ENCODE measurements at places on chromosomes 16 and 17.
A peak's percentile ranks its signal among the peaks of the same experiment; 100 is the strongest.

GRCh38 chr17:31472137-31472536 lies 80.7 kb downstream of the RAB11FIP4 start:
- DNase-seq, result no peak

DNA sequence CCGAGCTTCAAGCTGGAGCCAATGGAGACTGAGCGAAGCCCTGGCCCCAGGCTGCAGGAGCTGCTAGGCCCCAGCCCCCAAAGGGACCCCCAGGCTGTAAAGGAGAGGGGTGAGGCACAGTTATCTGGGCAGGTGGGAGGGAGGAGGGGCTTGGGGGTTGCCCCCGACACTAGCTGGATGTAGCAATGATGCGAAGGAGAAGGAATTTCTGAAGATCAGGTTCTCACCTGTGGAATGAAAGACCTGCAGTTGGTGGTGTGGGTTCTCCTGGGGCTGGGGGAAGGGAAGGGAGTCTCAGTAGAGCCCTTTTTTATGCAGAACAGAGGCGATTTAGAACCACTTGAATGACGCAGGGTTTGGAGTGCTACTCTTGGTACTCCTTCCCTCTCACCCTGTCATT lies 1.8 kb downstream of the ZNF263 start:
- no peak for DNase-seq

GRCh38 chr16:77212741-77213541 lies 13.7 kb downstream of the SYCE1L start:
- peak; percentile 68 for DNase-seq

- DNase-seq, result no peak
Observed at GRCh38 chr17:65809366-65809765, 247.9 kb upstream of the AXIN2 start.

- no peak for DNase-seq
Observed at GRCh38 chr17:80805032-80805751, 186.4 kb upstream of the CHMP6 start.

DNA sequence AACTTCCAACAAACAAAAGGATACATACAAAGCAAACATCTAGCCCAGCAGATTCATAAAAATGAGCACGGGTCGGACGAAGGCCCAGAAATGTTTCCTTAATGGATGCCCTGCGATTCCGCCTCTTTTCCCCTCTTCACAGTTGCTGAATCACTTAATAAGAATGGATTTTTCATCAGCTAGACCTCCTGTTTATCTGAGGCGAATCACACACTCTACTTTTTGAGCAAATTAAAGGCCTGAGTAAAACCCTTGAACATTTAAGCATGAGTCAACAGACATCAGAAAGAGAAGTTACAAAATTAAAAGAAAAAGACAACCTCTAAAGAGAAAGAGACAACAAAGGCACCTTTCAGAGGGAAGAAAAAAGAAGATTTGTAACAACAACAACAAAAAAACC lies 44.7 kb downstream of the HS3ST3A1 start:
- DNase-seq, result peak; percentile 57

GRCh38 chr17:42284024-42284369 lies 4.3 kb upstream of the STAT5A start:
- DNase-seq, result no peak

DNA sequence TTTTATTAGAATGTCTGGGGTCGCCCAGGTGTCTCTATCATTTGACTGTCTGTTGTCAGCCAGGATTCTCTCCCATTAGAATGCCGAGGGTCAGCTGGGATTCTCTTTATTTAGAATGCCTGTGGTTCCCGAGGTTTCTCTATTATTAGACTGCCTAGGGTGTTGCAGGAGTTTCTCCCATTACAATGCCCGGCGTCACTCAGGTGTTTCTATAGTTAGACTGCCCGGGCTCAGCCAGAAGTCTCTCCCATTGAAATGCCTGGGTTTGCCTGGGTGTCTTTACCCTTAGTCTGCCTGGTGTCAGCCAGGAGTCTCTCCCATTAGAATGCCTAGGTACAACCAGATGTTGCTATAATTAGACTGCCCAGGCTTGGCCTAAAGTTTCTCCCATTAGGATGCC lies 2252.0 kb downstream of the TP53TG3F start:
- DNase-seq, result no peak

DNA sequence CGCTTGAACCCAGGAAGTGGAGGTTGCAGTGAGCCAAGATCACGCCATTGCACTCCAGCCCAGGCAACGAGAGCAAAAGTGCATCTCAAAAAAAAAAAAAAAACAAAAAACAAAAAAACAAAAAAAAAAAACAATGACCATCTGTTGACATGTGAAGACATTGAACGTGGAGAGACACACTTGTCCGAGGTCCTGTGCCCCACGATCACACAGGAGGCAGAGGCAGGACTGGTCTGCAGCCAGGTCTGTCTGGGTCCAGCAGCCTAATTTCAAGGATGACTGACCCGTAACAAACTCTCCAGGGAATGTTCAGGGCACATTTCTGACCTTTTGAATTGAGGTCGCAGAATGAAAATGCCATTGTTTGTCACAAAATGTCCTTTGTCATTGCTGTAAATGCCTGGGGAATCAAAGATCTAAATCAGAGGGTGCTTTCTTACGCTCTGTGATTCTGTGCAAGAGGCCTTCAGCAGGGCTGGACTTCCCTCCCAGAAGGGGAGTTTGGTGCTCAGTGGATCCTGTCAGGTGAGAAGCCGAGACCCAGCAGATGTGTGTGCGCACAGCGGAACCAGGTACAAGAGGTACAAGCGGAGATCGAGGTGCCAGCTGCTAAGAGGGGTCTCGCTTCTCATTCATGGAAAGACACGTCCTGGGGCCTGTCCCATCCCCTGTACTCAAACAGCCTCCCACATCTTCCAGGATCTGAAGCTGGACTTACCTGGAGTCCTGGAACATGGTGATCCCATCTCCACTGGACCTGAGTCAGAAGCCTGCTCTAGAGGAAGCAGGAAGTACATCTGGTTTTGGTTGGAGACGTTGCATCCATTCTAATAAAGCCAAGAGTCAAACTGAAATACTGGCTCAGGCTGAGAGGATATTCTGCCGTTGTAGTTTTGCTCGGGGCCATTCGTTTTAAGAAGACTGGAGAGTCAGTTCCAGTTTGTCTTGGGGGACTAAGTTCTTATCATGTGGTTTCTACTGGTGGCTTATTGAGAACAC lies 95.8 kb downstream of the IRF8 start:
- DNase-seq, result no peak

DNA sequence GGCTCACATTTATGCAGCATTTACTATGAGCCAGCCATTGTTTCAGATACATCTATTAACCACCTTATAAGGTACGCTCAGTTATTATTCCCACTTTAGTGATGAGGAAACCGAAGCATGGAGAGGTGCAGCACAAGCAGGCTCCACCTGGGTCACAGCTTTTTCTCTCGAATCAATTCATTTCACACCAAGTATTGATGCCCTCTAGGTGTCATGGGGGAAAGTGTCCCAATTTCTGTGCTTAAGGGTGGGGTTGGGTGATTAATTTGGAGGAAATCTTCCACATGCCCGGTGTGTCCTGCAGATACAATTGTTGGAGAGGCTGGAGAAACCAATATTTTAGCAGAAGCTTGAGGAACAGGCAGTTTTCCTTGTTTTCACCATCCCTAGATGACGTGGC lies 62.7 kb upstream of the DNAJA2 start:
- no peak for DNase-seq

GRCh38 chr16:74700116-74700437 lies 585 bp downstream of the MLKL start:
- DNase-seq, result peak; percentile 69

- DNase-seq, result no peak
Observed at GRCh38 chr17:44253006-44253405, 14.9 kb downstream of the SLC4A1 start.

DNA sequence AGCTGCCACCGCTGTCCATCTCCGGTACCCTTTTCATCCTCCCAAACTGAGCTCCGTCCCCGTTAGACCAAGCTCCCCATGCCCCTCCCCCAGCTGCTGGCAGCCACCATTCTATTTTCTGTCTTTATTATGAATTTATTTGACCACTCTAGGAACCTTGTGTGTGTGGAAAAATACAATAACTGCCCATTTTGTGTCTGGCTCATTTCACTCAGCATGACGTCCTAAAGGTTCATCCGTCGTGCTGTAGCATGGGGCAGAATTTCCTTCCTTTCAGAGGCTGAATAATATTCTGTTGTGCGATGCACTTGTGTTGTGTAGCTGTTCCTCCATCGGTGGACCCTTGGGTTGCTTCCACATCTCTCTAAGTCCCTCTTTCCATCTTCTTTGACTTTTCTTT lies 263.1 kb downstream of the SEC14L1 start:
- no peak for DNase-seq

DNA sequence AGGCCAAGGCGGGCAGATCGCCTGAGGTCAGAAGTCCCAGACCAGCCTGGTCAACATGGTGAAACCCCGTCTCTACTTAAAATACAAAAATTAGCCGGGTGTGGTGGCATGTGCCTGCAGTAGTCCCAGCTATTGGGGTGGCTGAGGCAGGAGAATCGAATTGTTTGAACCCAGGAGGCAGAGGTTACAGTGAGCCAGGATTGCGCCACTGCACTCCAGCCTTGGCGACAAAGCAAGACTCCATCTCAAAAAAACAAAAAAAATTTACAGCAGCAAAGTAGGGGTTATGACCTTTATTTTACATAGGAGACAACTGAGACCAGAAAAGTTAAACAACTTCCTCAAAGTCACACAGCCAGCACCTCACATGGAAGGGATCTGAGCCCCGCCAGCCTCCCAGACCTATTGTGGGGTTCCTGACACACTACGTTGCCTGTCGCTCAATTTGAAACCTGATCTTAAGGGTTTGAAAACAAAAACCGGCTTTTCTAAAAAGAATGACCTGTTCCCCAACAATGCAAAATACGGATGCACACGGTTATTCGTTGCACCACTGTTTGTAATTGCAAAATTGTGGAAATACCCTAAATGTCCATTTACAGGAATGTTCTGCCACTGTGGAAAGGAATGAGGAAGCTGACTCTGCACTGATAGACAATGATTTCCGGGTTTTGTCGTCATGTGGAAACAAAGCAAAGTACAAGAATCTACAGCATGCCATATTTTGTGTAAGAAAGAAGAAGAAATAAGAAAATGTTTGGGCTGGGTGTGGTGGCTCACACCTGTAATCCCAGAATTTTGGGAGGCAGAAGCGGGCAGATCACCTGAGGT lies 77.2 kb downstream of the CNGB1 start:
- DNase-seq, result peak; percentile 77

DNA sequence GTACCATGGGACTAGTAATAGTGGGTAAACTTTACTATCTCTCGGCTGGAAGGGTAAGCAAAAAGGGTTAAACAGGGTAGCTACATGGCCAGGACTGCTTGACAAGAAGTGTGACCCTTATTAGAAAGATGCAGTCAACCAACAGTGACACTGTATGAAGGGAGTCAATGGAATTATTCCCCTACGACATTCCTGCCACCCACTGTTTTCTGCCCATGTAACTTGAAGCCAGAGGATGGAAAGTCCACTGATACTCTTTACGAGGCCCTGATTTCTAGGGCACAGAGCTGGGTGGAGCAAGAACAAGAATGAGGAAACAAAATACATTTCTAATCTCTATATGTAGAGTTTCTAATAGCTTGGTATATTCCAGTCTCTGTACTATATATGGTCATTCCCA lies 1102.5 kb downstream of the CDH11 start:
- DNase-seq, result no peak

Measured in GM03348 (cell line).